Mucosa of gallbladder (tissue), 1 donor: ENCODE measurements at places on chromosomes 7 and 10. TPM values are rescaled to one million over a fixed set of nuclear protein-coding genes. Genes with fewer than 3 reads are reported as not detected.
A peak's percentile ranks its signal among the peaks of the same experiment; 100 is the strongest.

The IDI1 gene
- 111 TPM for total RNA-seq

The LBX1 gene
- not detected for total RNA-seq

The NAT16 gene
- total RNA-seq: not detected

The CYP2C9 gene
- 125 TPM for total RNA-seq

The SPDYE9 gene
- not detected for total RNA-seq

DNA sequence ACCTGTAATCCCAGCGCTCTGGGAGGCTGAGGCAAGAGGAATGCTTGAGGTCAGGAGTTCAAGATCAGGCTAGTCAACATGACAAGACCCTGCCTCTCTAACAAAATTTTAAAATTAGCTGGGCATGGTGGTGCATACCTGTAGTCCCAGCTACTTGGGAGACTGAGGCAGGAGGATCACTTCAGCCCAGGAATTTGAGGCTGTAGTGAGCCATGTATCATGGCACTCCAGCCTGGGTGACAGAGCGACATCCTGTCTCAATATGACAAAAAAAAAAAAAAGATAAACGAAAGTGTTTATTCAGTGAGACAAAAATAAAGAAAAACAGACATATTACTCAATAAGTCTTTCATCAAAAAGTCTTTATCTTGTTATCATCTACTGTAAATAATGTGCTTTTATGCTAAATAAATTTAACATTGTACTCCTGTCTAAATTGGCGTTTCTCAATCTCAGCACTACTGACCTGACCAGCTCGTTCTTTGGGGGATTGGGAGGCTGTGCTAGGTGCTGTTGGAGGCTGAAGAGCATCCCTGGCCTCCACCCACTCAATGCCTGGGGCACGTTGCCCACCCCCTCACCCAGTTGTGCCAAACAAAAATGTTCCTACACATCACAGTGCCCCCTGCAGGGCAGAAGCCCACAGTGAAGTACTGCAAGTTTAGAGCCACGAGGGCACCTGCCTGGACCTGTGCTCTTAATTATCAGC, 57.7 kb downstream of the NCAPG2 start:
- no peak for DNase-seq

- DNase-seq: peak; percentile 69
Observed at GRCh38 chr7:106752367-106752766, 91.4 kb upstream of the CCDC71L start.

DNA sequence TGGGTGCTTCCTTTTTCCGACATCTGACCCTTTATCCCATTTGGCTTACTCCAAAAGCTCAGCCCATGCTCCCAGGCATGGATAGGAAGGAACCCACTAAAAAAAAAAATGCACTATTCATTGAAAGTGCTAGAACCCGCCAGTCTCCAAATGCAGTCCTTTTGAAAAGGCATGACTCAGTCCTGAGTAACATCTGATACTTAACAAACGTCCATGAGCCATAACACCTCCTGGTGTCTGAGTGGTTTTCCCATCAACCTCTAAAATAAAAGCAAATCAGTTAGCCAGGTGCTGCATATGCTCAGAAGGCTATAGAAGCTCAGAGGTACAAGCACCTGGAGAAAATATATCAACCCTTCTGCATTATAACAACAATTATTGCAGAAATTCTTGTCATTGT, 45.0 kb upstream of the CACUL1 start:
- DNase-seq: no peak

DNA sequence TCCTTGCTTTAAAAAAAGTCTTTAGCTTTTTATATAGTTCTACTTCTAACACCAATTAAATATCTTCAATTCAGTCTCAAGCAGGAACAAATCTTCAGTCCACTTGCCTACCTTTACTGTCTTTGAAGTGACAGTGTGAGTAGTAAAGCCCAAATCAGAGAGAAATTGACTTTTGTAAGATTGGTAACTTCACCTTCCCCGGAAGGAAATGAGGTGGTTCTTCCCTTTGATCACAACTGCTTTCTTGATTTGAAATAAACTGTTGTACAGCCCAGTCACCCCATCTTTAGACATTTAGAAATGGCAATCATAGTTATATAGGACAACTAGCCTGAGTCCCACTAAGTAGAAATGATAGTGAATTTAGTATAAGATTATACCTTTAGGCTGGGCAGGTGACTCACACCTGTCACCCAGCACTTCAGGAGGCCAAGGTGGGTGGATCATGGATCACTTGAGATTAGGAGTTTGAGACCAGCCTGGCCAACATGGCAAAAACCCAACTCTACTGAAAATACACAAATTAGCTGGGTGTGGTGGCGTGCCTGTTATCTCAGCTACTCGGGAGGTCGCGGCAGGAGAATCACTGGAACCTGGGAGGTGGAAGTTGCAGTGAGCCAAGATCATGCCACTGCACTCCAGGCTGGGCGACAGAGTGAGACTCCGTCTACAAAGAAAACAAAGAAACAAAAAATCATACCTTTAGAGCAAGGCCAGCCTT, 4.7 kb downstream of the FAS start:
- DNase-seq: no peak

GRCh38 chr10:23534761-23535160, 95.9 kb downstream of the OTUD1 start:
- no peak for DNase-seq

GRCh38 chr7:151833213-151833651, 43.7 kb downstream of the PRKAG2 start:
- DNase-seq: no peak

- no peak for DNase-seq
Observed at GRCh38 chr10:131865223-131865917, 35.4 kb upstream of the PPP2R2D start.

GRCh38 chr7:127226685-127227374, 25.9 kb downstream of the GRM8 start:
- DNase-seq: no peak

GRCh38 chr7:94003446-94004023, 620 bp downstream of the BET1 start:
- no peak for DNase-seq

DNA sequence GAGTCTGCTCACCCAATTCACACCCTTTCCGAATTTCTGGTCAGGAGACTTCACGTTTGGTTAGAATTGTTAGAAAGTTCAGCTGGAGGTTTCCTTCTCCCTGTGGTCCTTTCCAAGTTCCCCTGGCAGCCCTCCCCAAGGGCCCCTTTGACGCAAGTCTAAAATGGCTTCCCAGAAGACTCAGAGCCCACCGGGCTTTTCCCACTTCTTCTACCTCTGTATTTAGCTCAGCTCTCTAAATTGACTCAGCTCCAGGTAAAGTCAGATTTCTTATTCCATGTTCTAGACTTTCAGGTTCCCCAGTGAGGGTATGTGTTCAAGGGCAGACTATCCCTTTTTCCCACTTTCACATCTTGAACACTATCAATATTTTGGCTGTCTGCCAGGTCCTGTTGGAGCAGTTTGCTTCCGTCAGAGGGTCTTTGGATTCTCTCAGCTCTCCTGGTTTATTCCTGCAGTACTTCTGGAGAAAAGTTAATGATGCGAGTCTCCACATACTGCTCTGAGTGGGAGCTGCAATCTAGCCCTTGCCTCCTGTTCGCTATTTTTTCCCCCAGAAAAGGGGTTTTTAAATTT, 53.1 kb upstream of the ZNF273 start:
- no peak for DNase-seq

DNA sequence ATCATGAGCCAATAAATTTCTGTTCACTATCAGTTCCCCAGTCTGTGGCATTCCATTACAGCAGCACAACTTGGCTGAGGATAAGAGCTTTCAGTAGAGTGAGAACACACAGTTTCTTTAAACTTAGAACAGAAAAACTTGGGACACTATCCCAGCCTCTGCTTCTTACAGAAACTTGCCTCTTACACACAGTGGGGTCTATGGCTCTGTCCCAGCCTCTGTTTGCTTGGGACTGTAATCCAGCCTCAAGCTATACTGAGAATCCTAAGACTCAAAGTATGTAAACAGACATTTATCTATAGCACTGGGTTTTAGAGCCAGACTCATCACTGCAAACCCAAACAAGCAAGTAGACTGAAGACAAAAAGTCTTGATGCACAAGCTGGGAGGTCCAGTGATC, 355.8 kb upstream of the VSTM2A start:
- DNase-seq: no peak

- no peak for DNase-seq
Observed at GRCh38 chr10:98924526-98924925, 311.1 kb downstream of the HPSE2 start.

DNA sequence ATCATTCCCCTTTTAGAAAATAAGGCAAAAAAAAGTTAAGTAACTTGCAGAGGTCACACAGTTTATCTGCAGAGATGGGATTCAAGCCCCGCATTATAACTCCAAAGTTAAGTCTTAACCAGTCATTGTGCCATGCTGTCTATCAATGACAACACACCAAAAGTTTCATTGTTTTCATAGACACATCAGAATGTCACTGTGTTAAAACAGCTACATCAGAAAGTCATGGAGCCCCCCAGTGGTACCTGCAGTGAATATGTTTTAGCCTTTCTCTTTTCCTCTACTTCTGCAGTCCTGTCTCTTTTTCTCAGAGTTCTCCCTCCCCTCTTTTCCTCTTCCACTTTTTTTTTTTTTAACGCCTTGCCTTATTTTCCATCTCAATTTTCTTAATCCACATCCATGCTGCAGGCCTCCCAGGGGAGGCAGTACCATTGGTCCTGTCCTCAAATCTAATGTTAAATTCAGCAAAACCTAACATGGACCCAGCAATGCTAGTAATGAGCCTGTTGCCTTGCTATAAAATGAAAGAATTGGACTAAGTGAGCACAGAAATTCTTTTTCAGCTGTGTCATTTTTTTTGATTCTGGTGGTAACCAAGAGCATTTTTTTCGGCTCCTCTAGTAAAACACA, 3.8 kb upstream of the NRCAM start:
- DNase-seq: peak; percentile 14

GRCh38 chr7:40213856-40214255, 79.1 kb downstream of the SUGCT start:
- no peak for DNase-seq

GRCh38 chr10:91220194-91220953, at the start of gene PCGF5:
Gene PCGF5, plus strand, starts transcription at chr10:91220663. Its CDS starts 2,209 bp downstream, at chr10:91222872.
- DNase-seq: peak; percentile 92

GRCh38 chr10:7407368-7408290, 3.2 kb downstream of the SFMBT2 start:
- peak; percentile 45 for DNase-seq
